ENCODE measurements at places on chromosomes 1 and 21. TPM values are rescaled to one million over a fixed set of nuclear protein-coding genes. Genes with fewer than 3 reads are reported as not detected.

DNA sequence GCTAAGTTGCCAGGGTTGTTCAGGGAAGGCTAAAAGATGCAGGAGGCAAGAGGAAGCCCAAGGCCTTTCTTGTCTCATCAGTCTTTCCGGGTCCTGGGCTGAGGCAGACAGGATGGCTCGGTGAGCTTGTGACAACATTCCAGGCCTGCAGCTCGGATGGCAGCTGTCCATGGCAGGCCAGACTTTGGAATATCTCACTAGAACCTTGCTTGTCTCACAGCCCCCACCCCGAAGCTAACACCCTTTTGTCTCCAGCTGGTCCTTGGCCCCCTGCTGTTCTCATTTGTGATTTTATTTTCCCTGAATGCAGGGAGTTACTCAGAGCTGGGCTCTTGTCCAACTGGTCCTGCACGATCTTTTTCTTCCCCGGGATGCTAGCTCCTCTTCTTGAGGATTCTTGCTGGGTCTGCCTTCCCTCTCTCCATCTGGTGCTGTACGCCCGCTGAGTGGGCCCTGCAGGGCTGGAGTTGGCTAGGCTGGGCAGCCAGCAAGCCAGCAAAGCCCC lies 477.2 kb upstream of the CAMK1G start:
- no peak for DNase-seq

DNA sequence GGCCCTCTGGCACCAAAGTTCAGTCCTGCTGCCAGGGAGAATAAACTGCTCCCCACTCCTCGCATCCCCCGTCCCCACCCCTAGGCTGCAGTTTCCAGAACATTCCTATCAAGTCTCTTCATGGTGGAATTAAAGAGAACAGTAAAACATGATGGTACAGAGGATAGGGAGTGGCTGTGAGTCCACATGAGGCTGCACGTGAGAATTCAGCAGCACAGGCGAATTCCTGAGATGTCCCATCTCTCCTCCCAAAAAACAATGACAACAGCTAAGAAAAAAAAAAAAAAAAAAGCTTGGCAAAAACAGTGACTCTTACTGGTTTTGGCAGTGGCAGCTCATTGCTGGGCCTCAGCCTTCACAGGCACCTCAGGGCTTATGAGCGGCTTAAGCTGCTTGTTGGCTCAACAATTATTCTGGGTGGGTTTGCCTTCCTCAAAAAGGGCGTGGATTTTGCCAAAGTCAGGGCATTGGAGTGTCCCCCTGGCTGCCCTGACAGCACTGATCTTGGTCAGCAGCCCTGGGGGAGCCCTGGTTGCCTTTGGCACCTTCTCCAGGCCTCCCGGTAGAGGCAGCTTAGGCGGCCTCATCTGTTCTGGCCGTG lies 5.7 kb upstream of the IFFO2 start:
- DNase-seq = no peak

DNA sequence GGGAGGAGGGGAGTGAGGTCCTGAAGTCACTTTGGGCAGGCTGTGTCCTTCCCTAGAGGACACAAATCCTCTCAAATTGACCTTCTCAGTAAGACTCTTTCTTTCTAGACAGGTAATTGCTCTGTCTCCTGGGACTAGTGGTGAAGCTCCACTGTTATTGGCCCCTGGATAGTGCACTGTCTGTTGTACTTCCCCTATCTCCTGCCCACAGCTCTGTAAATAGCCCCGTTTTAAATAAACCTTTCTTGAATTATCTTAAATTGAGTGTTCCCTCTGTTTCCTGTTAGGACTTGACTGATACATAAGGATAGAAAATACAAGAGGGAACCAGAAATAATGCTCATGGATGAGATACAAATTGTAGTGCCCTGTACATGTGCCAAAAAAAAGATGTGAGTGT lies 229.5 kb upstream of the USP24 start:
- DNase-seq = no peak

GRCh38 chr1:223761411-223761810 lies 49.1 kb downstream of the CAPN2 start:
- DNase-seq = no peak

DNA sequence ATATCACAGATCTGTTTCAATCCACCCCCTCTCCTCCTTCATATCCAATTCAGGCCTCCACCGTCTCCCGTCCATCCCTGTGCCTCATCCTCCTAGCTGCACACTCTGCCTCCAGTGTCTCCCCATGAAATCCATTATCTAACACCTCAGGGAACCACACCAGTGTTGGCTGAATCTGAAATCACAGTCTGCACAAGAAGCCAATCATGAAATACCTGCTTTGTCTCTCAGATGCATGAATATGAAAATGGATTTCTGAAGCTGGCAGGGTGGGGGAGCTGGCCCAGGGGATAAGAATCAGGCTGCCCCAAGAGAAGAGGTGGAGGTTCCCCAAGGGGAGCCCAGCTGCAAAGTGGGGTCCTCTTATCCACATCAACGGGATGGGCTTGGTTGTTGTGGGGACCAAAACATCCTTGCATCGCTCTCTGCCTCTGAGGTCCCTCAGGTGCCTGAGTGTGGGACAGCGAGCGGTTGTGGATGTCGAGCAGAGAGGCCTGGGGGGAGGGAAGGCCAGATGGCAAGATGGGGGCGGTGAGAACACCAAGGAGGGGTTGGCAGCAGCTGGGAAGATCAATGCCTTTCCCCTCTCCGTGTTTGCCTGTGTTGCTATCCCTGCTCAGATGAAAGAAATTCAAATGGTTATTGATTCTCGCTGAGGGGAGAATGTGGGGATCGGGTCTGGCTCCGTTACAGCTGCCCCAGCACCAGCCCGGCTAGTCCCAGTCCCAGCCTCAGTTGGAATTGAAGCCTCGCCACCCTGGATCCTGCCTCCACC lies 237.3 kb upstream of the POU3F1 start:
- DNase-seq = no peak

- no peak for DNase-seq
Observed at GRCh38 chr1:88204111-88204510, 480.0 kb upstream of the PKN2 start.

DNA sequence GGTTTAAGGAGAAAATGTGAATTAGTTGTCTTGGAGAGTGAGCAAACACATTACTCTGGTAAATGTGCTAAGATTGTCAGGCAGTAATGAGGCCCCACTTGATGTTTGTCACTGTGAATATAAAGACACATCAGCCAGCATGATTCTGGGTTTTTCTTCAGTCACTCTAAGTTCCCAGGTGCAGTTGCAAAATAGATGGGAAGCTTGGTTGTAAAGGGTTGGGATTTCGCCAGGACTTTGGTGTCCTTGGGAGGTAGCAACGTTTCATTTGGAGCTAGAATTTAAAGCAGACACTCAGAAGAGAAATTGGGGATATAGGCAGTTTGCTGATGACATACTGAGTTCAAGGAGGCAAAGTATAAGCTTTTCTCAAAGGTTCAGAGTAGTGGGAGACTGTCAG lies 154.3 kb downstream of the MAST2 start:
- no peak for DNase-seq

DNA sequence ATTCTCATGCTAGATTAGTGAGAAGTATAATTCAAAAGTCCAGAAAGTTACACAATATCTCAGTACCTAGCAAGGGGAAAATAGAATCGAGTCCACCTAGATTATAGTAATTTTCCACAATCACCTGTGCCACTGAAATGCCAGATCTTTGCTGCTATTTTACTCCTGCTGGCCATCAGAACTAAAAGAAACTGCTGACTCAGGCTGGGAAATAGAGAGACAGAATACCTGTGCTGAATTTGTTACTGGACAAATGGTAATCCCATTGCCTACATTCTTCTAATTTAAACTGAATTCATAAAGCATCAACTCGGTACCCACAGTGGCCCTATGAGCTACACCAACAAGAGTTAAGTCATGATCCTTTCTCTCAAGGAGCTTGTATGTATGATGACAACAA lies 55.0 kb downstream of the USH2A start:
- DNase-seq = no peak

DNA sequence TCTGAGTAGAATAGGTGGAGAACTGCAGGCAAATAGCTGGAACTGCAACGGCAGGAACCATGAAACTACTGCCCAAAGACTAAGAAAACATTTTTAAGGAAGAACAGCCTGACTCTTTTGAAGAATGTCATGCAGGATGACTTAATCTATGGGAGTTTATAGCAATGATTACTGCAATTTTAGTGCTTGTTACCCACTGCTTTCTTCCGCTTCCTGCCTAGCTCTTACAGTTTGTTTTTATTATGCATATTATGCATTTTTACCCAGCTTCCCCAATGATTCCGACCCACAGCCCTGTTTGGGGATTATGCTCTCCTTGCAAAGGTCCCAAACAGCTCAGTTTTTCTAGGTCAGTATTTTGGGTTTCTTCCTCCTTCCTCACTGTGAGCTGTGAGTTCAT lies 71.2 kb downstream of the PCNX2 start:
- no peak for DNase-seq

The BATF3 gene
- total RNA-seq = 400 TPM

The NTMT2 gene
- total RNA-seq = not detected
